ENCODE measurements at places on chromosomes 5 and 9.

- peaks cover 13% of the 10 kb centered on the region for H3K4me1 ChIP-seq
- H3K36me3 ChIP-seq = no peaks in the 10 kb centered on the region
- H3K27me3 ChIP-seq = peaks cover 4% of the 10 kb centered on the region
- H3K27ac ChIP-seq = no peak overlapping the region
- ATAC-seq = no peak
- H3K4me3 ChIP-seq = no peak overlapping the region
These were observed 23.0 kb downstream of the TMOD1 start for GRCh38 chr9:97524424-97524823.

- ATAC-seq = no peak
- H3K4me1 ChIP-seq = peaks cover 5% of the 10 kb centered on the region
- no peaks in the 10 kb centered on the region for H3K36me3 ChIP-seq
- no peak overlapping the region for H3K27ac ChIP-seq
These were observed 334.1 kb downstream of the ZSWIM6 start for GRCh38 chr5:61666064-61666621.

- no peaks in the 10 kb centered on the region for H3K36me3 ChIP-seq
- no peaks in the 10 kb centered on the region for H3K4me1 ChIP-seq
- peak; percentile 57 for ATAC-seq
- peaks cover 65% of the 10 kb centered on the region for H3K27me3 ChIP-seq
- no peak overlapping the region for H3K27ac ChIP-seq
These were observed 16.5 kb downstream of the ASS1 start for GRCh38 chr9:130461218-130461630.

- no peaks in the 10 kb centered on the region for H3K4me1 ChIP-seq
- H3K27me3 ChIP-seq = no peaks in the 10 kb centered on the region
- H3K4me3 ChIP-seq = no peak overlapping the region
- H3K36me3 ChIP-seq = no peaks in the 10 kb centered on the region
- H3K27ac ChIP-seq = no peak overlapping the region
These were observed 421.9 kb upstream of the FTMT start for GRCh38 chr5:121429761-121430160.

DNA sequence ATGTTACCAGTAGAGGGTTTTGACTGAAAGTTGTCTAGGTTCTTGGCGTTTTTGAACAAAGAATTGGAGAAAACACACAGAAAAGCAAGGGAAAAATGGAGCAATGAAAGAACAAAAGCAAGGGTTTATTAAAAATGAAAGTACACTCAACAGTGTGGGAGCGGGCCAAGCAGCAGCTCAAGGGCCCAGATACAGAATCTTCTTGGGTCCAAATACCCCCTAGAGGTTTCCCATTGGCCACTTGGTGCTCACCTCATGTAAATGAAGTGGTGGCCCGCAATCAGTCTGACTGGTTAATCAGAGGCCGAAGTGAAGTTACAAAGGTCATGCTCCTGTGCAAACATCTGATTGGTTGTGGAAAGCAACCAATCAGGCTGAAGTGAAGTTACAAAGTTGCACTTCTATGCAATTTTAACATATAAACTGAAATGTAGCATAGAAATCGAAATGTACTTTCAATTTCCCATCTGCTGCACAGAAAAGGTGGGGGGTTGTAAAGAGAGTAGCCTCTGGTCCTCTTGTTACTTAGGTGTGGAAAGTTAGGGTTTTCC lies 1.9 kb upstream of the GM2A start:
- H3K36me3 ChIP-seq = peaks cover 13% of the 10 kb centered on the region
- ATAC-seq = no peak
- no peaks in the 10 kb centered on the region for H3K27me3 ChIP-seq
- peak overlapping the region; percentile 59 for H3K27ac ChIP-seq

DNA sequence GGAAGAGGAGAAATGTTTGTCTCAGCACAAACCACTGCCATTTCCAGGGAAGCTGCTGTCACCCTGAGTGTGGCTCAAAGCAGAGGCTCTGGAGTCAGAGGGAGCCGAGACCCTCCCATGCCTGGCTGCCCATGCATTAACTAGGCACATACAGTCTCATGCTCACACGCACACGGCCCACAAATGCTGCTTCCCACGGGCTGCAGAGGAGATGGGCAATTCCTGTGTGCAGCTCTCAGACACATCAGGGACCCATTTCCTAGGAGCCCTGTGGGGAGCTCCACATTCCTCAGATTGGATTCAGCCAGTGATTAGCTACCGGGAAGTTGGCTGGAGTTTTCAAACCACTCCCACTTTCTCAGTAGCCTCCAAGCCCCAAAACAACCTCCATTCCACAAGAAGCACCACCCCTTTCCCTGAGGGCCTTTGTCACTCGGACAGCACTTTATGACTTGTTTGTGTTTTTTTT lies 9.1 kb upstream of the PTGES start:
- peaks cover 42% of the 10 kb centered on the region for H3K27me3 ChIP-seq
- no peak overlapping the region for H3K27ac ChIP-seq
- H3K4me1 ChIP-seq = peaks cover 10% of the 10 kb centered on the region
- no peak overlapping the region for H3K4me3 ChIP-seq
- ATAC-seq = no peak

- no peak for ATAC-seq
- H3K27me3 ChIP-seq = no peaks in the 10 kb centered on the region
- no peaks in the 10 kb centered on the region for H3K36me3 ChIP-seq
- peaks cover 6% of the 10 kb centered on the region for H3K4me1 ChIP-seq
These were observed 367.6 kb upstream of the CLINT1 start for GRCh38 chr5:158226496-158226895.

GRCh38 chr5:39503155-39503554 lies 78.4 kb upstream of the DAB2 start:
- no peak overlapping the region for H3K27ac ChIP-seq
- no peaks in the 10 kb centered on the region for H3K36me3 ChIP-seq
- peaks cover 8% of the 10 kb centered on the region for H3K27me3 ChIP-seq

GRCh38 chr5:159773062-159773924 lies 143.0 kb upstream of the ADRA1B start:
- peaks cover 17% of the 10 kb centered on the region for H3K4me1 ChIP-seq
- no peaks in the 10 kb centered on the region for H3K36me3 ChIP-seq
- ATAC-seq = peak; percentile 96
- H3K27me3 ChIP-seq = peaks cover 9% of the 10 kb centered on the region

DNA sequence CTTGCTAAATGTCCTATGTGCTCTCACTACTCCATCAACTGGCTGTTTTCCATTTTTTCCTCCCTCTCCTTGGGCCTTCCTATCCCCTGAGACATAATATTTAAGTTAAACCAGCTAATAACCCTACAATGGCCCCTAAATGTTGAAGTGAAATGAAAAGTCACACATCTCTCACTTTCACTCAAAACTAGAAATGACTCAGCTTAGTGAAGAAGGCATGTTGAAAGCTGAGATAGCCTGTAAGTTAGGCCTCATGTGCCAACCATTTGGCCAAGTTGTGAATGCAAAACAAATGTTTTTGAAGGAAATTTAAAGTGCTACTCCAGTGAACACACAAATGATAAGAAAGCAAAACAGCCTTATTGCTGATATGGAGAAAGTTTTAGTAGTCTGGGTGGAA lies 48.8 kb upstream of the CDH10 start:
- H3K27me3 ChIP-seq = no peaks in the 10 kb centered on the region
- H3K36me3 ChIP-seq = no peaks in the 10 kb centered on the region
- H3K4me1 ChIP-seq = no peaks in the 10 kb centered on the region
- no peak for ATAC-seq

- no peak for ATAC-seq
- peaks cover 25% of the 10 kb centered on the region for H3K27me3 ChIP-seq
- no peaks in the 10 kb centered on the region for H3K36me3 ChIP-seq
- no peak overlapping the region for H3K4me3 ChIP-seq
- no peaks in the 10 kb centered on the region for H3K4me1 ChIP-seq
These were observed 24.8 kb downstream of the CCNJL start for GRCh38 chr5:160287378-160288051.

GRCh38 chr5:5289537-5289936 lies 132.9 kb upstream of the ICE1 start:
- H3K4me1 ChIP-seq = no peaks in the 10 kb centered on the region
- H3K27ac ChIP-seq = no peak overlapping the region
- no peaks in the 10 kb centered on the region for H3K27me3 ChIP-seq

- ATAC-seq = peak; percentile 29
- peaks cover 55% of the 10 kb centered on the region for H3K4me1 ChIP-seq
- H3K4me3 ChIP-seq = peak overlapping the region; percentile 86
- peak overlapping the region; percentile 88 for H3K27ac ChIP-seq
- peaks cover 38% of the 10 kb centered on the region for H3K36me3 ChIP-seq
- no peaks in the 10 kb centered on the region for H3K27me3 ChIP-seq
These were observed 1.1 kb downstream of the FEM1C start for GRCh38 chr5:115543365-115544042.

DNA sequence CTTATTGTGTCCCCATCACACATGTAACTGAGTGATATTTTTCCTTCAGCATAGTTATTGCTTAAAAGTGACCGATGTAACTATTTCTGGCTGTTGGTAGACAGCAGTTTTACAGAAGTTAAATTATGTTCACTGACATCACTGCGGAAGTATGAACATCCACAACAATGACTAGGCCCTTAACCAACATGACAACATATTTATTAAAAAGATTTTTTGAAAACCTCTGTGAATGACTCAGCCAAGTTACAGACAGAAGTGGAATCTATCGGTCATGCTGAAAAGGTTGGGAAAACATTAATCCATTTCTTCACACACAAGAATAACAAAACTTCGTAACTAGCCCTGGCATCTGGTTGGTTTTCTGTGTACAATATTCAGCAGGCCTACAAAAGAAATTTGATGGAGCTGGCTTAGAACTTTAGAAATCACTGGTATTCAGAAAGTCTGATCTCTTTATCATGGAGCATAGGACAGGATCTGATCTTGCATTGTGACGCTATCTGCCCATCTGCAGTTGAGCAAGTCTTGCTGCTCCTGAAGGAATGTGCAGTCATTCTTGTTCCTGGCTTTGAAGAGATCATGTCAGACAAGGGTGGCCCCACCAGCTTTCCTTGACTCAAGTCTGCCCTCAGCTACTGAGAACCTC lies 6.5 kb downstream of the GLIS3 start:
- H3K4me1 ChIP-seq = peaks cover 17% of the 10 kb centered on the region
- H3K27ac ChIP-seq = no peak overlapping the region
- H3K27me3 ChIP-seq = peaks cover 52% of the 10 kb centered on the region
- ATAC-seq = no peak
- no peak overlapping the region for H3K4me3 ChIP-seq
- H3K36me3 ChIP-seq = no peaks in the 10 kb centered on the region

GRCh38 chr5:172351240-172351778 lies 67.7 kb upstream of the UBTD2 start:
- peaks cover 20% of the 10 kb centered on the region for H3K27me3 ChIP-seq
- no peak overlapping the region for H3K4me3 ChIP-seq
- H3K36me3 ChIP-seq = no peaks in the 10 kb centered on the region
- no peak overlapping the region for H3K27ac ChIP-seq
- H3K4me1 ChIP-seq = no peaks in the 10 kb centered on the region

- no peak overlapping the region for H3K4me3 ChIP-seq
- H3K36me3 ChIP-seq = no peaks in the 10 kb centered on the region
- no peak for ATAC-seq
These were observed 2.9 kb upstream of the NPDC1 start for GRCh38 chr9:137048655-137049543.

GRCh38 chr5:172633403-172633970 lies 7.6 kb upstream of the NEURL1B start:
- H3K27ac ChIP-seq = no peak overlapping the region
- no peak for ATAC-seq
- peaks cover 40% of the 10 kb centered on the region for H3K27me3 ChIP-seq
- H3K4me3 ChIP-seq = no peak overlapping the region
- no peaks in the 10 kb centered on the region for H3K4me1 ChIP-seq

DNA sequence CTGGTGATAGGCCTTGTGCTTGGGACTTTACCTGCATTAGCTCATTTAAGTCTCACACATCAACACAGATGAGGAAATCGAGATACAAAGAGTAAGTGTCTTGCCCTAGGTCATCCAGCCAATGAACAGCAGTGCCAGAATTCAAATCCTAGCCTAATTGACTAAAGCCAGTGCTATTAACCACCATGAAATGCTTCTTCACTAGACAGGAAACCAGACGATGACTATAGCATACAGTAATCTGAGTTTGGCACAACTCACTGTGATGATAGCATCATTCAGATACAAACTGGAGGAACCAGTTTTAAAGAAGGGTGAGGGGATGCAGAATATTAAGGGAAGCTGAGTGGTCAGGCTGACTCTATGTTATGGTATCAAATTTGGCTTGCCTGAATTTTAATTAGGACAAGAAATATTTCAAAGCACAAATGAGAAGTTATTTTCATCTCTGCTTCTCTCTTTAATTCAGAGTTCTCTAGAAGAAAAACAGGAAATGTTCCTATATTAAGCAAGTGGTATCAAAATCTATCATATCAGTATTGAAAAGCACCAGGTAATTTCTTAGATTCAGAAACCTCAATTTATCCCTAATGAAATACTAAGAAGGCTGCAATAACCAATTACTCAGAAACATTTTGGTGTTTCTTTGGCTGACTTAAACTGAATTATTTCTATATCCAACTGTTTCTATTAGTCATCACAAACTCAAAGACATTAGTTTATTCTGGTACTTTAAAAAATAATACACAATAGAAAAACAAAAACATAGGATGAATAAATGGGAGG lies 147.0 kb upstream of the RASA1 start:
- peak; percentile 72 for ATAC-seq
- no peaks in the 10 kb centered on the region for H3K36me3 ChIP-seq
- H3K27ac ChIP-seq = peak overlapping the region; percentile 54
- H3K4me3 ChIP-seq = no peak overlapping the region
- no peaks in the 10 kb centered on the region for H3K27me3 ChIP-seq

DNA sequence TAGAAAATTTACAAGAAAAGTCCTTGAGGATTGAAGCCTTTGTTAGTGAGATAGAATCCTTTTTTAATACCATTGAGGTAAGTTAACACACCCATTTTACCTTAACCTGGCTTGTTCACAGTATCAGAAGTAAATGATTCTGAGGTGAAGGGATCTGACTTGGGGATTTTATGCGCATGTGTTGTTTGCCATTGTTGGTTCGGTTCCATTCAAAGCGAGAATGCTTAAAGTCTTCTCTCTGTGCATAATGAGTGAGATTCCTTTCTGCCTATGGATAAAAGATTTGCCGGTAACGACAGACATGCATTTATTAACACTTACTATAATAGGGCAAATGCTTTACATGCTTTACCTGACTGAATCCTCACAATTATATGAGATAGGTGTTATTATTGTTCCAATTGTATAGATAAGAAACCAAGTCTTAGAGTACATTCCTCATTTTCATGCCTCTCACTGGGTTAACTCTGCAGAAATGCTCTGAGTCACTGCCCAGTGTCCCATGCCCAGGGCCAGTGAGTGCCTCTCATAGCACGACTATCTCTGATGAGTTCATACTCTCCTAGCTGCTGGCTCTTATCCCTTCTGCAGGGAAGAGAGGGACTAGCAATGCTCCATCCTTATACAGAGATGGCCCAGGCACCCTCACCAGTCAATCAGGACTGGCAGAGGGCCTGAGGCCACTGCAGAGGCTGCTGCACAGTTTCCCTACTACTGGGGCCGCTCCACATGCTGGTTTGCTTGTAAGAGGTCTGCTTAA lies 54.4 kb downstream of the CMYA5 start:
- H3K4me1 ChIP-seq = no peaks in the 10 kb centered on the region
- no peak for ATAC-seq
- H3K4me3 ChIP-seq = no peak overlapping the region
- H3K27me3 ChIP-seq = peaks cover 19% of the 10 kb centered on the region
- H3K27ac ChIP-seq = no peak overlapping the region

- no peak overlapping the region for H3K27ac ChIP-seq
- peaks cover 40% of the 10 kb centered on the region for H3K4me1 ChIP-seq
- peak overlapping the region; percentile 89 for H3K4me3 ChIP-seq
These were observed 2.1 kb downstream of the C9orf78 start for GRCh38 chr9:129832982-129833381.

- peaks cover 42% of the 10 kb centered on the region for H3K4me1 ChIP-seq
- peak; percentile 96 for ATAC-seq
- H3K27ac ChIP-seq = peak overlapping the region; percentile 91
- H3K4me3 ChIP-seq = peak overlapping the region; percentile 10
- no peaks in the 10 kb centered on the region for H3K36me3 ChIP-seq
- no peaks in the 10 kb centered on the region for H3K27me3 ChIP-seq
These were observed 6.5 kb downstream of the ARL14EPL start for GRCh38 chr5:116038817-116039216.

All from stimulated activated memory B cell treated with anti-CD40 and anti-IgM and Interleukin-4, amounts not matched to agents 10 μg/mL and 1 μg/mL and 100 μg/mL, for 72 hours (primary cell).